Esophagus squamous epithelium (tissue), 5 donors: ENCODE measurements at places on chromosomes 12 and 14.

DNA sequence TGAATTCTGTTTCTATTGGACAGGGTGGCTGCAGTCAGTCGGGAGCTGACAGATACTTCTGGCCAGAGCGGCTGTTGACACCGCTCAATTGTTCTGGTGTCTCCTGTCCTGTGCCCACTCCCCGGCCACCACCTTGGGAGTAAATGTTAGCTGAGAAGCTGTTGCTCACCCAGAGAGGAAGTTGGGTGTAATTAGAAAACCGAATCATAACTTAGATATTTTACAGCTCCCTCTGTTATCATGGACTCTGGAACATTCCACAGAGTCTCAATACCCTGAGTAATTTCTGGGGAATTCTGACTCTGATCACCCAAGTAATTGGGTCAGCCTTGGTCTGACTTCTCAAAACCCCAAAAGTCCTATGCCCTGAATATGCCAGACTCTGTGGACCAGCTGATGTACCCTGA, 58.3 kb upstream of the RFLNA start:
- no peak for DNase-seq

DNA sequence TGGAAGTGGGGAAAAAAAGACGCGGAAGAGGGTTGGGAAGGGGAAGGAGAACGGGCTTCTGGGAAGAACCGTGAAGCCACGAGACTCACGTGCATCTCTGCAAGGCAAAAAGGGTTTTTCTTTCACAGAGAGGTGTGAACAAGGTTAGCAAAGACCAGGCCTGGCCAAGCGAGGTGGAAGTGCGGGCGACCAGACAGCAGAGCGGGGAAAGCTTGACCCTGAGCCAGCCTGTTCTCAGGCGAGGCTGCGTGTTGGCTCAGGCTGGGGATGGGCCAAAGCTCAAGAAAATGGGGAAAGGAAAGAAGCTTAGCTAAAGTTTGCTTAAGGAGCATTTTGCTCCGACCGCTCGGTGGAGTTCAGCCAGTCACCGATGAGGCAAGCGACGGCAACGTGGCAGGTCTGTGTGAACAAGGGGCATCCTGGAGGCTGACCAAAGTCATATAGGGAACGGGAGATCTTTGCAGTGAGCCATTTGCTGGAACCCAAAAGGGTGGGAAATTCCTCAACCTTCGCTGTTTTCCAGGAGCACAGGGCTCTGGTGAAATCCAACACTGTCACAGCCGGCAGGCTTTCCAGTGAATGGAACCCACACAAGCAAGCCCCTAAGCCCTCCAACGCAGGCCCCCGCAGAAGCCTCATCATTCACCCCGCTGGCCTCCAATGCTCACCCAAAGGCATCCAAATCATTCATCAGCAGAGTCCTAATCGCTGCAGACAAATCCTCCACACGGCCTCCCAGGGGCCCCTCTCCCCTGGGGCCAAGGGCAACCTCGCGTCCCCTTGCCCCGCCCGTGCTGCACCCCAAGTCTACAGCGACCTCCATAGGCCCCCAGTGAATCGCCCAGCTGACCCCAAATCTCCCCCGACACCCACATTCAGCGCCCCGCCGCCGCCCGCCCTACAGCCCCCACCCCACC, 754 bp downstream of the ZNF605 start:
- no peak for DNase-seq

DNA sequence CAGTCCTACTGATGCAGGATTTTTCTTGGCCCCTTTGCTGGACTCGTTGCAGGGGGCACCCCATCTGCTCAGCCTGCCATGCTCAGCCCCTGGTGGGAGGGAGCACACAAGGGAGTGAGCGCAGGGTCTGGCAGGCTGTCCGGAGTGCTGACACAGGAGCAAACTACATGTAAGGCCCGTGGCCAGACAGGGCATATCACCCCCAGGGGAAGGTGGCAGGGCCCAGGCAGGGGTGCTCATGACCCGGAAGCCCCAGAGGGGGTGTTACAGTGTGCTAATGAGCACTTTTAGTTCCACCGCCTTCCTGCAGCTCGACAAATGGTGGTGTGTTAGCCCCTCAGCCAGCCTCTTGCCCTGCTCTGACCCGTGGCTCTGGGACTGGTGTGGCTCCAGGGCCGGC, 645.6 kb upstream of the TMEM132C start:
- DNase-seq, result no peak

GRCh38 chr14:50001999-50002925, 109.4 kb downstream of the ARF6 start:
- DNase-seq, result no peak

DNA sequence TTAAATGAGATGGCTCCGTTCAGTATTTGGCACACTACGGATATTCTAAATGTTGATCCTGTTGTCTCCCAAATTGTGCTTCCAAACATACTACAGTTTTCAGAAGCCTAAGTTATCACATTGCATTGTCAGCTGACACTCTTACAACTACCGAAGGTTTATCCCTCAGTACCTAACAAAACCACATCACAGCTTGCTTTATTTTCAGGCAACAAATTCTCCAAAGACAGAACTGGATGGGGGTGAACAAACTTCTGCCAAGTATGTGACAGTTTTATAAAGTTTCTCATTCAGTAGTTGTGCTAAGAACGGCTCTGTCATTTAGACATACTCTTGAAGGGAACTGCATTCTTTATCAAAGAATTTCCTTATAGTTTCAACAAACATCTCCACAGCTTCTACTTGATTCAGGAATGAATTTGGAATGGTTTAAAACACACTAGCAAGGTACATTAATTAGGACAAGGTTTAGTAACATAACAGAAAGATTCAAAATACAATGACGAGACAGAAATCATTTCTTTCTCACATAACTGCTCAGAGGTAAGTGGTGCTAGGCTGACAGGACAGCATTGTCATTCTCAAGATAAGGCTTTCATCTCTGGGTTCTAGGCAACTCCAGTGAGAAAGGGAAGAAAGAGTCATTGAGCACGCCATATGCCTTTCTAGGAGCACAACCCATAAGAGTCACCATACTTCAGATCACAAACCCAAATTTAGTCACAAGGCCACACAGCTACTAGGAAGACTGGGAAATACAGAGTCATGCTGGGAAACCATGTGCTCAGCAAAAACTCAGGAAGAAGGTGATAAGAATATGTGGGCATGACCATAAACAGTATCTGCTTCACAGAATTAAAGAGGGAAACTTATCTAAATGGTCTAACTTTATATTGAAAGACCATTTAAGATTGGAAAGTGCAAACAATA, 100.7 kb downstream of the DUSP6 start:
- DNase-seq, result no peak

DNA sequence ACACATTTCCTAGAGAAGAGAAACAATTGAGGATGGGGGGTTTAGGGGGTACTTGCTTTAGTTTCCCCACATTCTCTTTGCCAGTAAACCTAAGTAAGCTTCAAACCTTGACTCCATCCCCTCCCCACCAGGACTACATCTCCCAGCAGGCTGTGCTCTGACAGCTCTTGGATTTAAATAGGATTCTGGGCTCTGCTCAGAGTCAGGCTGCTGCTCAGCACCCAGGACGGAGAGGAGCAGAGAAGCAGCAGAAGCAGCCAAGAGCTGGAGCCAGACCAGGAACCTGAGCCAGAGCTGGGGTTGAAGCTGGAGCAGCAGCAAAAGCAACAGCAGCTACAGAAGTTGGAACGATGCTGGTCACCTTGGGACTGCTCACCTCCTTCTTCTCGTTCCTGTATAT, 20.6 kb downstream of the RDH12 start:
- no peak for DNase-seq

DNA sequence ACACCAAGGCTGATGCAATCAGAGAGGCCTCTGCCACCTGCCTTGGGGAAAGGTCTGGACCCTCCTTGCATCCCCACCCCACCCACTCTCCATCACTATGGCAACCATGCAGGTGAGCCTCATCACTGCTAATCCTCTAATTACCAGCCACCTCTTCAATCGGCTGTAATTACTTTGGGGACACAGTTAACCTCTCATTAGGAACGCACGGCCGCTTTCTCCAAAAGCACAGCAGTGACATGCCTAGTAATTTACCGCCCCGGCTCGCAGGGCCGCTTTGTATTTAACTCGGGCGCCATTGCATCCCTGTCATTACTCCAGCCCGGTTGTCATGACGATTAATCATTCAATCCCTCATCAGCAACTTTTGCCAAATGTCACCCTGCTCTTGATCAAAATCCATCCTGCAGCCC, 36.3 kb upstream of the FAM222A start:
- no peak for DNase-seq

DNA sequence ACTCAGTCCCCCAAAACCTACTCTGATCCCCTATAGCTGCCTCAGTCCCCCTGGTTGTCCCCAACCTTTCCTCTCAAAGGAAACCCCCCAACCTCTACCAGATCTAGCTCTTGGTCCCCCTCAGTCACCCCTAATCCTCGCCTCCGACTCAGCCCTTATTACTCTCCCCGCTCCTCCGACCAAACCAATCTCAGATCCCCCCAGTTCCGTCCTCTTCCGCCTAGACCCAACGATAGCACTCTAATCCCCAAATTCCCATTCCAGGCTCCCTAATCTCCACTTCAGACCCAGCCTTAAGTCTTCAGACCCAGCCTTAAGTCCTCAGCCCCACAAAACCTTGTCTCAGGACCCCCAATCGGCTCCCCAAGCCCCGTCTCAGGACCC, 612 bp downstream of the VPS37B start:
- DNase-seq, result no peak

GRCh38 chr12:15662983-15663659, 126.1 kb downstream of the EPS8 start:
- no peak for DNase-seq

DNA sequence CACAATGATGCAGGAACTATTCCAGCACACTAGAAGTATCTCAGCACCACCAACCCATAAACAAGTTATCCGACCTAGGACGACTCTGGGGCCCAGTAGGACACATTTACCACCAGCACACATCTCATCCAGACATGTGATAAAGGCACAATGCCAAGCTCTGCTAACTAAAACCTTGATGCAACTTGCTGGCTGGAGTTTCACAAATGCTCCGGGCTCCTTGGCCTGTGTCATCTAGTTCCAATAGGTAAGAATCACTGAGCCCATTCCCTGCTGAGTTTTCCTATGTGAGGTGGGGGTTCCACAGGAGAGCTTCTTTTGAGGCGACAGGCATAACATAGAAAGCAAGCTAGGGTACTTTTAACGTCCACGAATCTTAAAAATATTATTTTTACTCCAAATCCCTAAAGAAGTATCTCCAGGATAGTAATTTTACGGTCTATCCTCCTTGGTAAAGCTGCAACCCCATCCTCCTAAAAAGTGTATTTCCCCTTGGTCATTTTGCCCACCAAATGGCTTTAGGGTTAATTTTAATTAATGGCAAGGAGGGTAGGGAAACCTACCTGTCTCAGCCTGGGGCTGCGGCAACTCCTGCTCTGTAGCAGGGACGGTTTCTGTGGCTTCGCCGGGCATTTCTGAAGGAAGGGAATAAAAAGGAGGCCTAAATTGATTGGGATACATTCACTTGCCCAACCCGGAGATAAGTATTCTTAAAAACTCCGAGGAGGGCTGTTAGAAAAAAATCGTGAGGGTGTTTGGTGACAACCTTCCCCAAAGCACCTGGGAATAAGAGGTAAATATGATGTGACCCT, 1.0 kb downstream of the NACA start:
- no peak for DNase-seq

DNA sequence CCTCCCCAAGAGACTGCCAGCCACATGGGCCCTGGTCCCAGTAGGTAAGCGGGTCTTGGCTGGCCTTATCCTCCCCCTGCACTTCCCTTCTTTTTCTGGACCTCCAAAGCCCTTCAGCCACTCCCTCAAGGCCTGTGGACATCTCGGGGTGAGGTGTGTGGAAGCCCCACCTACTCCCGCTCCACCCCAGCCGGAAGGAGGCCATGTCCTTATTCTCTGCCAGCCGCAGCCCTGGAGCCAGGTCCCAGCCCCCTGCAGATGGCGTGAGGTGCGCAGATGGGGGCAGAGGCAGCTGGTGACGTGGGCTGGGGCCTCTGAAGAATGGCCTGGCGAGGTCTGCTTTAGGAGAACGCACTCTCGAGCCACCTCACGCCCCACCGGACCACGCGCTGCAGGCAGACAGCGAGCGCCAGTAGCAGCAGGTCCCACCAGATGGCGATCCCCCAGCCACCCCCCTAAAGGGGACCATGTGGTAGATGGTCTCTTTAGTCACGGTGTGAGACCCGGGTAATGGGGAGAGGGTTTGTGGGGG, 167.1 kb downstream of the TSPAN9 start:
- no peak for DNase-seq

DNA sequence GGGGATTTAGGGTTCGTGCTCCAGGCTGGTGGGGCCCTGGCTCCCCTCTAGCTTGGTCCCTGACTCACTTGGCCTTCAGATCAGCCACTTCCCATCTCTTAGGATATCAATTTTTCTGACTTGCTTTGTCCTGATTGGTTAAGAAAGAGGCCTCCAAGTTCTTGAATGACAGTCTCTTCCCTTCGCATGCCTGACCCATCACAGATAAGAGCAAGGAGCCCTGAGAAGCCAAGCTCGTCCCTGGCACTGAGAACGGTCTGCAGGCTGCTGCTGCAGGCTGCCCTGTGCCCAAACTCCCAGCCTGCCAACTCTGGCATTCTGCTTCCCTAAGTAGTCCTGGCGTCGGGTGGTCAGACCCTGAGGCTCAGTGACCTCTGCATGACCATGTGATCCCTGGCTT, 794 bp upstream of the LRTM2 start:
- no peak for DNase-seq

- DNase-seq, result no peak
Measured at GRCh38 chr12:3078086-3078820, 1.1 kb downstream of the TSPAN9 start.

DNA sequence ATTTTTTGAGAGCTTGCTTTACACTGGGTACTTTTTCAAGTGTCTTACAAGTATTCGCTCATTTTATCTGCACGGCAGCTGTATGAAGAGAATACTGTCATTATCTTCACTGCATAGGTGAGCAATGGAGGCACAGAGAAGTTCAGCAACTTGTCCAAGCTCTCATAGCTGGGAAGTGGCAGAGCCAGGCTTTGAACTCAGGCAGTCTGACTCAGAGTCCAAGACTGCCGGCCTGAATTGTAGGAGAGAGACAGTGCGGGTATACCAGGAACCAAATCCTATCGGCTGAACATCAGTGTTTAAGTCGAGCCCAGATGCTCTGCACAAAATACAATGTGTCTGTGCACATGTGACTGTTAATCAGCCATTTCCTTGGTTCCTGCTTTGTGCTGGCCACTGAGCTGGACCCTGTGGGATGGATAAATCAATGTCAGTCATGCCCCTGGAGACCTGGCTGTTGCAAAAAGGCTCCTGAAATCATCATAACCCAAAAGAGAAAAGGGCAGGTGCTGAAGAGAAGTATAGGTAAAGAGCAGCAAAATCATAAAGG, 474.6 kb downstream of the DPF3 start:
- no peak for DNase-seq

GRCh38 chr12:75850721-75851462, 180.7 kb downstream of the PHLDA1 start:
- no peak for DNase-seq

DNA sequence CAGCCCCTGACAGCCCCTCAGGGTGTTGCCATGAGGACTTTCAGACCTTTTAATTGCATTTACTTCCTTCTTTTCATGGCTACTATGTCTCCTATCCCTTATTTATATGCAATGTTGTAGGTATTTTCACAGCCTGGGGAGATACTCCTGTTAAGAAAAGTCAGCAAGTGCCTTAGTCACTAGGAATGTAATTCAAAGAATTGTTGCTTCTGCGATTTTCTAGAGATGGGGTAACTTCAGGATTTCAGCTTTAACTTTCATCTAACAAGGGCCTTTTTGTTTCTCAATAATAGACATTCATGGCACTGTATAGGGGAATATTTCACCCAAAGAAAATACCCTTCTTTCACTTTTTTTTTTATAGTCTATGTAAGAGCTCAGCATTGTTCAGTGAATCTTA, 533.3 kb upstream of the MIS18BP1 start:
- no peak for DNase-seq

GRCh38 chr12:127294651-127295210, 972.2 kb upstream of the TMEM132C start:
- DNase-seq, result no peak

GRCh38 chr14:104898195-104898558, 26.5 kb upstream of the PLD4 start:
- no peak for DNase-seq
